ENCODE measurements at places on chromosomes 5 and 9.

GRCh38 chr5:133904641-133905040 lies 63.8 kb downstream of the C5orf15 start:
- no peak for DNase-seq

GRCh38 chr5:9588254-9588653 lies 41.9 kb downstream of the TAS2R1 start:
- no peak for DNase-seq

DNA sequence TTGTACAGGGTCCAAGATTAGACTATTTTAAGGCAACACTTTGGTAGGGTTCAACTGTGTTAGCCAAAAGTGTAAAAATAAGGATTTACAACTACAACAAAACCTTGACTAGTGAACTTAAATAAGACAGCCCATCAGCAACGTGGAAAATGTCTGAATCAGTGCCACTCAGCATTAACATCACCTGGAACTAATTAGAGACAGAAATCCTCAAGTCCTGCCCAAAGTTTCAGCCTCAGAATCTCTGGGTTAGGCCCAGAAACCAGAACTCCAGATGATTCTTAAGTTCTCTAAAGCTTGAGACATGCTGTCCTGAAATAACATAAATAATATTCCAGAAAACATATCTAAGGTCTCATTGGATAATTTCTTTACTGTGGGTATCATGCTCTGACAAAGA lies 118.6 kb downstream of the SEMA6A start:
- DNase-seq = no peak

DNA sequence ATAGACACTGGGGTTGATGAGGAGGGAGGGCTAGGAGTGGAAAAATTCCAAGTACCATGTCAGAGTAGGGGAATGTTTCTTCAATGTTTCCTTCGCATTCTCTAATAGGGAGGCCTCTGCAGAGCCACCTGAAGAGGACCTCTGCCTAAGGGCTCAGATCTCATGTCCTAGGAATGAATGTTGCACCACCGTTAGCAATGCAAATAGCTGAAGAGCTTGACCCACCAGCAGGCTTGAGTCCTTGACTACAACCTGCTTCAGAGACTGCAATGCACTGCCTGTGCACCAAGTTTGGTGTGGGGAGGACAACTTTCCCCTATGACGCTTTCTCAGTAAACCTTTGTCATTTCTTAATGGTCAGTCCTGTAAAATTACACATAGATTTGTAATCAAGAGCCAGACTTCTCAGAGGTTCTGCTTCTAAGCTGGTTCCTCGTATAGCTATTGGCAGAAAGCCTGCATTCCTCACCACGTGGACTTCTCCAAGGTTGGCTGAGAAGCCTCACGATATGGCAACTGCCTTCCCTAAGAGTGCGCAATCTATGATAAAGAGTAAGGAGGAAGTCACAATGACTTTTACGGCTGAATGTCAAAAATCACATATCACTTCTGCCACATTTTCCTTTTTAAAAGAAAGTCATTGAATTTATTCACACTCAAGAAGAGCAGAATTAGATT lies 600.7 kb upstream of the PTGER4 start:
- DNase-seq = no peak

DNA sequence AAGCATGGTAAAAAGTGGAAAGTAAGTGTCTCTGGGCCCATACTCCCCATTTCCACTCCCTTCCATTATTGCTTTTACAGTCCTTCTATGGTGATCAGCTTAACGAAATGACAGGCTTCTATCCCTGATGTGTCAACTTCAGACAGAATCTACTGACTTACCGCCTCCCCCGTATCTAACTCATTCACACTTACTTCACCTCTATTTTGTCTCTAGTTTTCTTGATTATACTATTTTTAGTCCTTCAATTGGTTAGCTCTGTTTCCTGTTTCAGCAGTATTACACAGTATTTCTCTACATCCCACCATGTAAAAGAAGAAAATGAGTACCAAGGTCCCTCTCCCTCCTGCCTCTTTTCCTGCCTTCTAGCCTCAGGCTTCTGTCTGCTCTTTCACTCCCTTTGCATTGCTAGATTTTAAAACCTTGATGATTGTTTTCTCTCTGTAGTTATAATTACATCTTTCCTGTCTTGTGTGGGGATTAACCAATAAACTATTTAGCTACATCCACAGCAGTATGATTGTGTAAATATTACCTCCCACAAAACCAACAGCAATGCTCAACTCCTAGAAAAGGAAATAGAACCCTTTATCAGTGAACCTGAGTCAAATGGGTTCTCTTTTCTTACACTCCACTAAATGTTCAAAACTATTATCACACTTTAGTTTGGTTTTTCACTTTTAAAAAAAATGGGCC lies 53.4 kb downstream of the GNAQ start:
- DNase-seq = no peak

DNA sequence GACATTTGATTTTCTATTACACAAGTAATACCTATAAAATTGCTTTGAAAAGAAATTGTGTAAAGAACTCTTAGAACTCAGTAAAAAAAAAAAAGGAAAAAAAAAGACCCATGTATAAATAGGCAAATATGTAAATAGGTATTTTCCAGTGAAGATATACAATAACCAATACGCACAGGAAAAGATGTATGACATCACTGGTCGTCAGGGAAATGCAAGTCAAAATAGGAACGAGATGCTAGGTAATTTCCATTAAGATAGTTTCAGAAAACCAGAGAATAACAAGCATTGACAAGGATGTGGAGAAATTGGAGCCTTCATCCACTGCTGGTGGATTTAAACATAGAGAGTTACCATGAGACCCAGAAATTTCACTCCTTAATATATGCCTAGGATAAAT lies 708.8 kb downstream of the MTRR start:
- DNase-seq = no peak

- no peak for DNase-seq
Measured at GRCh38 chr5:132639706-132640130, 18.3 kb upstream of the IL13 start.

DNA sequence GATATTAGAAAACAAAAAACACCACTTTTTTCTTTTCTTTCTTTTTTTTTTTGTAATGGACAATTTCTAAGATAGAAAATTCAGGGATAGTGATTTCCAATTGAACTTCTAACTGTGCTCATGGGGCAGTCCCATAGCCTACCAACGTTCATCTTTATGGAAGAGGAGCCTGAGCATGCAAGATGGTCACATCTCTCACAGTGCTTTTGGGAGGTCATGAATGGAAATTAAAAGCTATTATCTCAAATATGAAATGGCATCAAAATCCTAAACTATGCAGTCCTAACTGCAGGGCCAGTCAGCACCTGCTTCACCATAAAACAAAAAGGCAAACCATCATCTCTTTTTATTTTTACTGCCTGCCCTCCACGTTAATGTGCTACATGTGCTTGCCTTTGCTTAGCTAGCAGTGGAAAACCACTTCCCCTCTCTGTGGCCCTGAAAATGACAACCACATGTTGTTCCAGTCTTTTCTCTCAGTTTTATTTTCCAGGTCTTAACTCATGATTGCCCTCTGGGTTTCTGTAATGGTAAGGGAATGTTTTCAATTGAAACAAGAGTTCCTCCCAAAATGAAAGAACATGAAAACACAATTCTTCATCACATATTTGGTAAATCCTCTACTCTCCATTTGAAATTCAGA lies 16.7 kb downstream of the IFNB1 start:
- DNase-seq = no peak

DNA sequence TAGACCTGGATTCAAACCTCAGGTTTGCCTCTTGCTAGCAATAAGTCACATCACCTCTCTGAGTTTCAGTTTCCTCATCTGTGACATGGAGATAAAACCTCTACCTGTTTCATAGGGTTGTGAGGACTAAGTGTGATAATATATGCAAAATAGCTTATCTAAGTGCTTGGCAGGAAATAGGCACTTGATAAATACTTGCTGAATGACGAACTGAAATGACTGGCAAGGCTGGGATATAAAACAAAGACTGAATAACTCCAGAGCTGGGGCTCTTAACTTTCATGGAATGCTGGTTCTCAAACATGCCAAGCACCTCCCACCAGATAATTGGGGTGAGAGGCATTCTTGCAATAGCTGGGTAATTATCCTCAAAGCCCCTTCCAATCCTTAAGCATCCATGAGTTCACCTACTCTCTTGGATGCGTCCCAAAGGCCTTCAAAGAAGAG lies 87.6 kb downstream of the ADRB2 start:
- no peak for DNase-seq

DNA sequence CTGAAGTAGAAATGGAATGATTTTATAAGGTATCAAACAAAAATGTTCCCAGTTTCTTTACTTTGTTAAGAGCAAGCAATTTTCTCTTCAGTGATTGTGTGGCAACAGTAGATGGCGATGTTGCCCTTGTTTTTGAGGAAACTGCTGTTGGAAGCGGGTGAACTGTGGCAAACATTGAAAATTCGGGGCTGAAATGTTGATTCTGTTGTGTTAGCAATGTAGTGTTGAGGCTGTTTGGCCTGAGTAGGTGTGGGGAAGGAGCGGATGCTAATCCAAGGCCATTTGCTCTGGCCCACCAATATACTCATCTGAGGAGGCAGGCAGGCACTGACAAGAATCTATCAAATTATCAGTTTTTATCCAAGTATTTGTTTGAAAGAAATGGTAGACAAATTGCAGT lies 129.8 kb downstream of the SLC12A2 start:
- no peak for DNase-seq

DNA sequence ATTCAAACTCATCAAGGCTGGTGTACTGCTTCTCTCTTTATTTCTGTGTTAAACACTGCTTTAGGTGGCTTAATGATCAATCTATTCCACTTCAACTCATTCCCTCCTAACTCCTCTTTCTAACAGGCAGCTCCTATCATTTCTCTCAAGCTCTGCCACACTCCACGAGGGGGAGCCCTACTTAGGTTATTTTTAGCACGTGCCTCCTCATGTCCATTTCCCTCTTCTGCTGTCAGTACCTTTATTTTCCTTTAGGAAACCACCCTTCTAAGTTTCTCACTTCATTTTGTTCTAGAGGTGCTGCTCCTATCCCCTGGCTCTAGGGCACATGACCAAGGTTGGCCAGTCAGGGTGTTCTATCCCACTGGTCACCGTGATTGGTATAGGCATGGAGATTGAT lies 6.7 kb upstream of the BRINP1 start:
- no peak for DNase-seq

DNA sequence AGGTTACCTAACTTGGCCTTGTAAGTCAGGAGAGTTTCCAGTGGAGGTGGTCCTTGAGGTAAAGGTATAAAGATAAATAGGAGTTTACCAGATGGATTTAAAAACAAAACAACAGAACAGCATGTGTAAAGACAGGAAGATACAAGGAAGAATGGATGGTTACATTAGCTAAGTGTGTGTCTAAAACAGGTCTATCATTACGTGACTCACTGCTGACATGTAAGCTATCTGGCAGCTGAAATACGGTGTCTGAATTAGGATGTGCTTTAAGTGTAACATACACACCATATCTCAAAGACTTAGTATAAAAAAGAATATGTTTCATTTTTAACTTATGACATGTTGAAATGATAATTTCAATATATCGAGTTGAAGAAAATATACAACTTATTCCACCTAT lies 405.1 kb upstream of the ADAMTSL1 start:
- DNase-seq = no peak

DNA sequence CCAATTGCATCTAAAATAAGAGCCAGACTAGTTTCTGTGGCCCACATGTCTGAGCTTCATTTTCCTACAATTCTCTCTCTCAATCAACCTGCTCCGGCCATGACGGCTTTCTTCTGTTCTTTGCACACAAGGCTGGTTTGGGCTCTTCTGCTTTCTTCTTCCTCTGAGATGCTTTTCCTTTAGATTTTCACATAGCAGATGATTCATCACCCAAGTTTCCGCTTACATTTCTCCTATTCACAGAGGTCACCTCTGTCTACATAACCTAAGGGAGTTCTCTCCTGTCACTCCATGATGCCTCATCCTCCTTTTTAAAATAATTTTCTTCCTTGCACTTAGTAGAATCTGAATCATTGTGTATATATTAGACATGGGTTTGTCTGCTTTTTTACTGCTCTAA lies 334.6 kb upstream of the TUSC1 start:
- no peak for DNase-seq

DNA sequence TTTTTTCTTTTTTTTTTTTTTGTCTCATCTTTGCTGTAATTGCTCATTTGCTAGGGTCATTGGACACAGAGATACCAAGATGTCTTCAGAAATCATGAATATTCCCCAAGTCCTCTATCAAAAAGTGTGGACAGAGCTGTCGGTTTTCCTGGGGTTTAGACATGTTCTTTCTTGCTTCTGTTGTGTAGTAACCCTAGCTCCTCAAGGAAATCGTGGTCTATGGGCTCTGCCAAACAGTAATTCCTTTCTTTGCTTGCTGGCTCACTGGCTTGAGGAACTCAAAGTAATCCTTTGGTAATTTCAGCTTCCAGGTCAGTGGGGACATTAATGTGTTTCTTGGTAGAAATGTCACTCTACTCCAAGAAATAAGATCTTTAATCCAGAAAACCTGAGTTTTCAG lies 101.7 kb downstream of the TMC1 start:
- DNase-seq = no peak
